Left cardiac atrium (tissue), 4 donors: ENCODE measurements at places on chromosomes 12 and 14. TPM values are rescaled to one million over a fixed set of nuclear protein-coding genes. Genes with fewer than 3 reads are reported as not detected.

DNA sequence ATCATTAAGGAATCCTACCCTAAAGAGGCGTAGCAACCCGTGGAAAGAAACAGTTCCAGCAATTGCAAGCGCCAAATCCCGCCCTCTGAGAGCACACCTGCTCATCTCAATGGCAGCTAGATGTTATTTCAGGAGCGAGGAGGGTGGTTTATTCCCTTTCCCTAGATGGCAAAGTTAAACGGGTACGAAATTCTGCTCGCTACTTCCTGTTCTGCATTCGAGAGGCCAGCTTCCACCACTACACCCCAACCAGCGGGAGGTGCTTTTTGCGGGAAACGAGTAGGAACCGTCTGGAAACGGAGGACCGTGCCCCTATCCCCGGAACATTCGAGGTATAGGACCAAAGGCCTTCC lies 536 bp downstream of the VPS29 start:
- peak; percentile 38 for DNase-seq

GRCh38 chr12:11171969-11172675 lies 1.1 kb downstream of the SMIM10L1 start:
- no peak for DNase-seq

GRCh38 chr12:96361074-96361473 lies 39.2 kb downstream of the CDK17 start:
- no peak for DNase-seq

DNA sequence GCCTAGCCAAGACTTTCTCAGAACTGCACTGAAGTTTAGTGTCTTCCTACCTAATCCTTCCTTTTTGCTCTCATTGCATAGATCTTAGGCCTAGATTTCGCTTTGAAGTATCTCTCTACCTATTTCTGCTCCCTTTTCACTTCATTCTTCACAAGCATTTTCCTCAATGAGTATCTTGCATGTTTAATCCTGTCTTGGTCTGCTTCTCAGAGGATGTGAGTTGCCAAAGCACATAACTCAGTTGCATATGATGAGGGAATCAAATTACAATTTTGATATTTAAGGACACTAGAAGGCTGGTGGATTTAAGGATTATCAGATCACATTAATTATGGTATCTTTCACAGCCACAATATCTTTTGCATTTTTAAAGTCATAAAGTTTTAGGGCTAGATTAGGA lies 195.5 kb upstream of the DAAM1 start:
- no peak for DNase-seq

- DNase-seq, result peak; percentile 22
These were observed 7.0 kb downstream of the SLC25A29 start for GRCh38 chr14:100299238-100299560.

- no peak for DNase-seq
These were observed 10.8 kb downstream of the DIP2B start for GRCh38 chr12:50515587-50515986.

DNA sequence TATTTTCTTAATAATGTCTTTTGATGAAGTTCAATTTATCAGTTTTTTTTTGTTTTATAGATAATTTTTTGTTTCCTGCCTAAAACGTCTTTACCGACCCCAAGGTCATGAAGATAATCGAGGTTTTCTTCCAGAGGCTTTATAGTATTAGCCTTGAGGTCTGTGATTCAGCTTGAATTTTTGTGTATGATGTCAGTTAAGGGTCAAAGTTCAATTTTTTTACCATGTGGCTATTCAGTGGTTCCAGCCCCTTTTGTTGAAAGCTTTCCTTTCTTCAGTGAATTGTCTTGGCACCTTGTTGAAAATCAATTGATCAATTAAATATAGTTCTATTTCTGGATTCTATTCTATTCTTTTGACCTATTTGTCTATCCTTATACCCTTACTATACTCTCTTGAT lies 3.2 kb upstream of the MGST1 start:
- DNase-seq, result no peak

DNA sequence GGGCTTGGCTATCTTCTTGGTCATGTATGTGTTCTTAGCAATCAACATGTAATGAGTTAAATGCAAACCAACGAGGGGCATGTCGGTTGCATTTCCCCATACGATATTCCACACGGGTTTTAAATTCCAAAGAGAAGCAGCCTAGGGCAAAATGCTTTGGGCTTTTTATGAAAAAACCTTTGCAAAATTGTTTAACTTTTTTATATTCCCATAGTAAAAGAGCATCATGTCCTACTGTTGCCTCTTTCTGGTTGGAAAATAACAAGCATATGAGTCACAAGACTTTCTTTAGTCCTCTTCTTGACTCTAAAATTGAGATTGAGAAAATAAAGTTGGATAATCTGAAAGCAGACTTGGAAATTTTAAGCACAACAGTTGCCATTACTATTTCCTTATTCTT lies 3.8 kb upstream of the DIO2 start:
- DNase-seq, result no peak

DNA sequence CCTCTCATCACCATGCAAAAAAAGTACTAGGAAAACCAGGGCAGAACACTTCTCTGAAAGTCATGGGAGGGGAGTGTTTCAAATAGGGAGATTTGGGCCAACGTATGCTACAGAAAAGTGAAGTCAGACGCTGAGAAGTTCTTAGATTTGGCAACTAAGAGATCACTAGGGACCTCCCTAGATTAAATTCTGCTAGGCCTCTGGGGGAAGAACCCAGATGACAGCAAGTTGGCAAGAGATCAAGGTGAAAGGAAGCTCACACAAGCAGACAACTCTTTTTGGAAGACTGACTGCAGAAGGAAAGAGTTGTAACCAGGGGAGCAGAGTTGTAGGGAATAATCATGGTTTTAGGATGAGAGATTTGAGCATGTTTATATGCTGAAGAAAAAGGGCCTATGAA lies 20.7 kb downstream of the IQSEC3 start:
- no peak for DNase-seq

DNA sequence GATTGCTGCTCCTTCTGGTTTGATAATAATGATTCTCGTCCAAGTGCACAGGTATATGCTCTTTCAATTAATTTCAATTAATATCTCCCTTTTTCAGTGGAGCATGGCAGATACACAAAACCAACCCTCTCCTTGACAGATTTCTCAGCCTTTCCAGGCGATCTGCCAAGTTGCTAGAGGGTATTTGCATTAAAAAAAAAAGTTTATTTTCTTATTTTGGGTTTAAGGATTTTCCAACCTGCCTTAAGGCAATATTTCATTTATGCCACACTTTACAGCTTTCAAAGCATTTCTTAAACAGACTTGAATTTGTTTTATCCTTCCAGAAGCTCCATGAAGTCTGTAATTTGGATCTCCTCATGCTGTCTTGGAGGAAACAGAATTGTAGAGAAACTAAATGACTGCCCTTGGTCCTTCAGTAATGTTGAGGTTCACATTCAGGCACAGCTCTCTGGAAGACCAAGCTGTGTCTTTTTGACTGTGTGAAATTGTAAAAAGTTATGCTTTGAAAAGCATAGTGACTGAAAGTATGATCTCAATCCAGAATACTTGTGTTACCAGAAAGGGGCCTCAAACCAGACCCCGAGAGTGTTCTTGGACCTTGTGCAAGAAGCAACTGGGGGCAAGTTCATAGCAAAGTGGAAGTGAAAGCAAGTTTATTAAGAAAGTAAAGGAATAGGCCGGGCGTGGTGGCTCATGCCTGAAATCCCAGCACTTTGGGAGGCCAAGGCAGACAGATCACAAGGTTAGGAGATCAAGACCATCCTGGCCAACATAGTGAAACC lies 2.3 kb downstream of the DGLUCY start:
- no peak for DNase-seq

GRCh38 chr14:56543436-56543835 lies 36.2 kb upstream of the TMEM260 start:
- DNase-seq, result no peak

GRCh38 chr12:128994856-128995255 lies 141.6 kb downstream of the GLT1D1 start:
- DNase-seq, result peak; percentile 31

- DNase-seq, result no peak
These were observed 65.3 kb downstream of the FOXN3 start for GRCh38 chr14:89351516-89352404.

DNA sequence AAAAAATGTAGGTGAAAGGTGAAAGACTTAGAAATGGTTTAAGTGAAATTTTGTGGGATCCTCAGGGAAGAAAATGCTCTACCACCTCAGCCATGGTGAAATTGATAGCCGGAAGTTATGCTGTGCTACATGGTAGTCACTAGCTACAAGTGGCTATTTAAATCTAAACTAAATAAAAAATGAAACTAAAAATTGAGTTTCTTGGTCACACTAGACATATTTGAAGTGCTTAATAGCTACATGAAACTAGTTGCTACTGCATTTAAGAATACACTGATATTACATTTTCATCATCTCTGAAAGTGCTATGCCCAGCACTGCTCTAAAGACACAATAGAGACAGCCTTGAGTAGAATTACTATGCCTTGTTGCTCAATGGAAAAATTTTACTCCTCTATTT lies 10.3 kb upstream of the SLCO1B3 start:
- no peak for DNase-seq

GRCh38 chr14:106579084-106579483 lies 1052.7 kb downstream of the TMEM121 start:
- no peak for DNase-seq

PTGER2 gene
- total RNA-seq, result 2.4 TPM

TBX3 gene
- total RNA-seq, result 7.7 TPM

CD63 gene
- total RNA-seq, result 1,288 TPM

CELA1 gene
- not detected for total RNA-seq

CMKLR1 gene
- 16.1 TPM for total RNA-seq

OTUB2 gene
- 0.56 TPM for total RNA-seq

PAH gene
- total RNA-seq, result not detected

LRTM2 gene
- total RNA-seq, result not detected

SERPINA12 gene
- not detected for total RNA-seq

CCDC177 gene
- not detected for total RNA-seq

GLI1 gene
- 0.97 TPM for total RNA-seq
